Hematopoietic multipotent progenitor cell treated with erythropoietin and hydrocortisone succinate and interleukin-3 and kit ligand, for 17 days (in vitro differentiated cells): ENCODE measurements at places on chromosomes 1 and 21.

DNA sequence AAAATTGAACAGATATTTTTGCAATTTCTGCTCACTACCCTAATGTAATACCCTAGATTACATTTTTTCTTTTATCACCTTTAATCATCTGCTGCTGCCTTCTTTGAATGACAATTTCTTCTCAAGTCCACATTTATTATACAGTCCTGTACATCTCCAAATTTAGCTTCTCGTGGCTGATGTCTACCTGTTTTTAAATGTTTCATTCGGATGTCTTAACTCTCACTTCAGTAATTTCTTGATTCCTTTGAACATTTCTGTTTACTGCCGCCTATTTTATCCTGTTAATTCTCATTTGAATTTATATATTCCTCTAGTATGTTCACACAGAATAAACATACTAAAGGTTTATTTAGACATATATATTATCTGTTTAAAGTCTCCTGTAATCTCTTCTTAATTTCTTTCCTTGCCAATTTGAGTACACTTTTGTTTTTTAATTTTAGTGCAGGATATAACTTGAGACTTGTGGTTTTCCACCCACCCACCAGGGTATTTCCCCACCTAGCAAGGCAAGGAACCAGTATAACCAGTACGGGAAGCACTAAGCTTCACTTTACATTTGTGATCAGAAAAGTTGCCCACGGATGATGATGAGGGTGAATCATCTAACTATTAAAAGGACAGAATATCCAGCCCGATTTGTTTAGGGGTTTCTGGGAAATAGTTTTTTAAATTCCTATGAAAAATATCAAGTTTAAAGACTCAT, 12.7 kb downstream of the INSL5 start:
- DNase-seq = no peak

- DNase-seq = no peak
Observed at GRCh38 chr1:231694465-231695077, 68.0 kb downstream of the DISC1 start.

GRCh38 chr1:207822124-207822601, 70.3 kb downstream of the CD46 start:
- no peak for DNase-seq

- no peak for DNase-seq
Observed at GRCh38 chr1:19651141-19651737, 7.1 kb downstream of the NBL1 start.

DNA sequence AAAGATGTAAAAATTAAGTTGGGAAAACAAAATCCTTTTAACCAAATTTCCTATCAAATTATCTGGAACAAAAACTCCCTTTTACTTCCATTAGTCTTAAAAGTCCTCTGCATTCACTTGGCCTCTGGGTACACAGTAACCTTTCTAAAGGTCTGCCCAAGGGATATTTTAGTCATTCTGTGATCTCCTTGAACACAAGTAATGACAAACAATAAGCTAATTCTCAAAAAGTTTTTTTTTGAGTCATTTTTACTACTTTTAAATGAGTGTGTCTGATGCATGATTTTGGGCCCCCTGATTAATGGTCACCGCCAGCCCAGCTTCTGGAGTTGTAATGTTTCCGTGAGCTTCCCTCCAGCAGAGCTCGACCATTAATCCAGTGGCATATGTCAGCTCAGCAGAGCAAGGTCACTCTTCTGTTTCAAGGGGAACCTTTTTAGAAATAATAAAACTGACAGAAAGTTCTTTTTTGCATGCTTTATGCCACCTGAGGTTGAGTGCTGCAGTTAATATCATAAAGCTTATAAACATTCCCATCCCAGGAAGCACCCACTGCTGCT, 14.3 kb downstream of the SAMSN1 start:
- DNase-seq = no peak
